ENCODE measurements at places on chromosomes 1 and 21.

DNA sequence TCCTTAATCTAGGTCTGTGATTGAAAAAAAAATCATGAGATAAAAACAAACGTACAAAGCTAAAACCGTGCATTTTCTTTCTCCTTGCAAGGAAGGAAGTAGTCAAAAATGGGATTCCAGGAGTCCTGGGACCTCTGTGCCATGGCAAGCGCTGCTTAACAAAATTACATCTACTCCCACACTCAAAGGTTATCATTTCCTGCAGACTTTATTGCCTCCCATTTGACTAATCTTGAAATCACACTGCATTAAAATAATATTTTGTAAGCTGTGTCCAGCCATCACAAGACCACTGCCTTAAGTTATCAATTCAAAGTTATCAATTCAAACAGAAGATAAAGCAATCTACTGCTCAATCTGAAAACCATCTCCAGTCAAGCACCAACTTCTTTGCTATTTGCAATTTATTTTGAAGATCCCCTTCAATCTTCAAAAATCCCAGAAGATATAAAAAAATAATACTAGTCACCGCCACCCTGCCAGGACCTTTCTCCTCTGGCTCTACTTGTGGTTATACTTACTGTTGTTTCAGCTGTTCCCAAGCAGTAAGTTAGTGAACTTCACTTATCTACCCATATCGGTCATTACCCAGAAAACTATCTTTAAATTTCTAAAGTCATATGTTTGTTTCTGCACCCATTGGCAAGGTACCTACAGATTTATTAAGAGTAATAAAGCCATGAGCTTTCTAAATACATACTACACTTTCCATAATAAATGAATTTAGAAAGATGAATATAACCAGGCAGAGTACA is 38.1 kb upstream of the RAP1GAP start:
- no peak for DNase-seq

GRCh38 chr1:32104127-32104526 is 3.7 kb upstream of the KPNA6 start:
- no peak for DNase-seq

DNA sequence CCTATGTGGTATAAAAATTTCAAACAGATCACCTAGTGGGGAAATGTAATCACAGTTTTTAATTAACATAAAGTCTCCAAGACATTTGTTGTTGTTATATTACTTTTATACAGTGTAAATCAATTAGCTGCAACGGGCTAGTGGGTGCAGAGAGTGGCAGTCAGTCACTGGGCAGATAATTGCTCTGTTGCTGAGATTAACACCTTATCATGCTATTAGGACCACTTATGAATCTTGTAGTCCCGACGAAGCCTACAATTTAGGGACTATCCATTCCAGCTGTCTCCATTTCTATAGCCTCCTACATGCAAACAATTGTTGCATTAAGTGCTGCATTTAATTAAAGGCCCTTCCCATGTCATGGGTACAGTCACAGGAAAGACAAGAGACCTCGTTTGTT is 158.9 kb upstream of the PROX1 start:
- no peak for DNase-seq

GRCh38 chr1:12436817-12437599 is 181.0 kb downstream of the DHRS3 start:
- no peak for DNase-seq

DNA sequence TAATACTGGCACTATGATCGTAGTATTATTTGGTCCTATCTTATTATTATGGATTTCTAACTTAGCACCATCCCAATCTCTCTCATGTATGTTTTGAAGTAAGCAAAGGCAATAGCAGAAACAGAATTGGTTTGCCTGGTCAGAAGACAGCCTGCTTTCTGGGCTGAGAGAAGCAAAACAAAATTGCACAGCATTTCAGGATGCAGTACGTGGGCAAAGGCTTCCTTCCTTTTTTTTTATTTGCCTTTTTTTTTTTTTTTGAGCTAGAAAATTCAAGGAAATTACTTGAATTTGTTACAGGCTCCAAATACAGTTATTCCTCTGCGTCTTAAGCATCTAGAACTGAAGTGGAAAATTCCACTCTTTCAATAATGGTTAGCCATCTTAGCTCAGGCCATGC is 8.8 kb downstream of the CDA start:
- DNase-seq = no peak

DNA sequence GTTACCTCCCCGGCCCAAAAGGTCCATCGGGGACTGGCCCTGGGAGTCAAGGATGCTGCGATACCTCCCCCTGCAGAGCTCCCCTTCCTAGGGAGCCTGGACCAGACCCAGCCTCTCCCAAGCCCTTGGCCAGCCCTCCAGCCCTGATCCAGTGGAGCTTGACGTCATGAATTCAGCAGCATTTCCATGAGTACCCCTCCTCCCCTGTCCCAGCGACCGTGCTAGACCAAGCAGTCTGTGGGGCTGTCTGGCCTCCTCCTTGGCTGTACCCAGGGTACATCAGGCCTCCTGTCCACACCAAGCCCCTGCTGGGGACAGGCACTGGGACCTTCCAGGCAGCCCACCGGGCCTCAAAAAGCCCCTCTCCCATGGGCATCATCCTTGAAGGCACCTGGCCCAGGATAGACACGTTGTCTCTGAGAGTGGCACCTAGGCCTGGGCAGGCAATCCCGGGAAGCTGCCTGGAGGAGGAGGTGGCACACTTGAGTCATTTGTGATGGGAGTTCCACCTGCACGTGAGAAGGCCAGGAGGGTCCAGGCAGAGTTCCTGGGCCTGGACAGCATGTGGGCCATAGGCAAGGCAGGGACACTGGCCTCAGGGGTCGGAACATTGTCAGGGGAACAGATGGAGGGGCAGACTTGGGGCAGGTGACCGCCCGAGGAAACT is 46.4 kb downstream of the WNT9A start:
- no peak for DNase-seq

DNA sequence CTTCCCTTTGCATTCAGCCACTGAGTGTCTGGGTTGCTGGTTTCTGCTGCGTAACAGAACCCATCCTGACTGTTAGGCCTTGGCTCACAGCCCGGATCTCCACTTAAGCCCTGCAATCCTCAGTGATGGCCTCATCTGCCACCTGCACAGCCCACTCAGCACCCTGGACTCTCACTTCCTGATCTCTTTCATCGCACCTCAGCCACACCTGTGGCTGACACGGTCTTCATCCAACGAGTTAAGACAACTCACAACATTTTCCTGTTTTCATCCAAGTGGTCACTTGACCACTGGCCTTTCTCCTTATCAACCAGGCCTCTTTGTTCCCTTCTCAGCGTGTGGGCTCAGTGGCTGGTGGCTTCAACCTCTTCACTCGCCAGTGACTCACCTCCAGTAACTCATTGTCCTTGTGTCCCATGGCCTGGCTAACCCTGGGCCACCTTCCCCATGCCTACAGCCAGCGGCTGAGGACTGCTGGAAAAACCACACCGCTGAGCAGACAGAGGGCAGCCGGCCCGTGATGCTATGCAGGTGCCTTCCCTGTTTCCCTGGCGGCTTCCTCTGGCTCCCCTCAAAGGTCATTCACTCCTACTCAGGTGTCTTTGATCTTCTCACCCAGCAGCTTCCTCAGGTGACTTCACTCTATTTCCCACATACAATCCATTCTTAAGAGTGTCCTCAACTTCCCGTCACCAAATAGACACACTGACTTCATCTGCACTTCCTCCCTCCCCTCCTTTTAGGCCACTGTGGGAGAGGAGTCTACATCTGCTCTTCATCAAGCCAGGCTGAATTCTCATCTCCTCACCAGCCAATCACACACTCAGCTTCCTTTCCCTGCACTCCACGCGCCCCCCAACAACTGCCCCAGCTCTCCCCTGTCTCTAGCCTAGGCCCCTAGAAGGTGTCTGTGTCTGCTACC is 19.9 kb upstream of the EDN2 start:
- DNase-seq = peak; percentile 45

- no peak for DNase-seq
Measured at GRCh38 chr1:66833112-66833511, 32.0 kb upstream of the INSL5 start.

GRCh38 chr1:187228790-187229189 is 400.0 kb downstream of the PLA2G4A start:
- DNase-seq = no peak

- DNase-seq = no peak
Measured at GRCh38 chr1:7485086-7485780, 285.9 kb upstream of the VAMP3 start.

GRCh38 chr1:233005156-233005555 is 54.7 kb downstream of the NTPCR start:
- DNase-seq = no peak

GRCh38 chr1:52628614-52629324 is 4.2 kb upstream of the SHISAL2A start:
- DNase-seq = no peak

- DNase-seq = no peak
Measured at GRCh38 chr21:31253684-31254083, 90.4 kb downstream of the TIAM1 start.

- no peak for DNase-seq
Measured at GRCh38 chr1:75172556-75172955, 38.4 kb downstream of the LHX8 start.

GRCh38 chr1:64623750-64624191 is 121.1 kb upstream of the RAVER2 start:
- DNase-seq = peak; percentile 55

GRCh38 chr1:41765152-41765551 is 153.6 kb downstream of the HIVEP3 start:
- no peak for DNase-seq

DNA sequence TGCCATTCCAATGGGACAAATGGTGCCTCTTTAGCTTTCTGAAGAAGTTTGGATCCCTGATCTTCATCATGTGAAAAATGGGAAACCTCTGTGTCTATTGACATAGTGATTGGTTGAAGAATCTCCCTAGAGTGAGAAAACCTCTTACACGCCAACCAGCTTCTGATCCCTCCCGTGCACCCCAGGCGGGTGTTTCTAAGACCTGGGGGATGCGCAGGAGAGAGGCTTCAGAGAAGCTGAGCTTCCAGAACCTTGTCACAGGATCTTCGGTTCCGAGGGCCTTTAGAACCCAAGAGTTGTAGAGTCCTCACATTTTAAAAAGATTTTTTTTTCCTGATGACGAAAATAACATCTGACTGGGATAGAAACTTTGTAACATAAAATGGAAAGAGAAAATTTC is 11.3 kb downstream of the PODN start:
- no peak for DNase-seq

DNA sequence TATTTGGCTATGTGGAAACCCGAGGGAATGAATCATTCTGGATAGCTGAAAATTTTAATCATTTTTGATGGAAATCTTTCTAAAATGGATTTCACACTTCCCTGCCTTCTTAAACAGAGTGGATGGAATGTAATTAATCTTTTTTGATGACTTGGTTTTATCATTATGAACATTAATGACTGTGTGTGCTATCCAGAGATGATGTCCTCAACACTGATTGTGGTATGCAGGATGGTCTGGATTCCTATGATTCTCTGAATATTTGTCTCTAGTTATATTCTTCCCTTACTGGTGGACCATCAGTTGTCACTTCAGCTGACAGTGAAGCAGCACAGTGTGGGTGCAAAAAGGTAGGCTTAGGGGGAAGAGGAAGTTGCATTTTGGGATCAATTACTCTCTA is 513.5 kb downstream of the LMO4 start:
- DNase-seq = no peak

- DNase-seq = peak; percentile 42
Measured at GRCh38 chr21:26769613-26770188, 75.5 kb downstream of the ADAMTS1 start.

GRCh38 chr1:159952932-159953331 is 1.1 kb downstream of the SLAMF9 start:
- no peak for DNase-seq

GRCh38 chr1:208131621-208132286 is 112.4 kb downstream of the PLXNA2 start:
- peak; percentile 41 for DNase-seq

DNA sequence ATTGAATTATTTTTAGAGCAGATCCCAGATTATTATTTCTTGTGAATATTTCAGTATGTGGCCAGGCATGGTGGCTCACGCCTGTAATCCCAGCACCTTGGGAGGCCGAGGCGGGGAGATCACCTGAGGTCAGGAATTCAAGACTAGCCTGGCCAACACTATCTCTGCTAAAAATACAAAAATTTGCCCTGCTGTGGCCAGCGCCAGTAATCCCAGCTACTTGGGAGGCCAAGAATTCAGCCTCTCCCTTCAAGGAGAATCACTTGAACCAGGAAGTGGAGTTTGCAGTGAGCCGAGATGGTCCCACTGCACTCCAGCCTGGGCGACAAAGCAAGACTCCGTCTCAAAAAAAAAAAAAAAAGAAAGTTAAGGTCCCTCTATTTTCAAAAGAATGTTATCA is 4.3 kb downstream of the OSBPL9 start:
- DNase-seq = no peak

DNA sequence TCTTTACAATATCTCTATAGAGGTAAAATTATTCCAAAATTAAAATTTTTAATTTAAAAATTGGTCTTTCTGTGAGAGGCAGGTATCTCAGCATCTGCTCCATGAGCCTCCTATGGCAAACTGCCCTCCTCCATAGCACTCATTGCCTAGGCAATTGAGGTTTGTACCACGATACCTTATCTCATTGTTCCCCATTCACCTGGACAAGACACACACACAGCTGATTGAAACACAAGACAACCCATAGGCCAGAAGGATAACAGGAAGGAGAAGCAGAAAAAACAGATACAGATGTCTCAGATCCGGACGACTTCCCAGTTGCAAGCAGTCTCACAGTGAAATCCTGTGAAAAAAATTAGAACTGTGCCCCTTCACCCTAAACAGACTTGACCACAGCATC is 24.3 kb downstream of the RHBDL2 start:
- no peak for DNase-seq

- no peak for DNase-seq
Measured at GRCh38 chr1:33713058-33713877, 150.6 kb upstream of the HMGB4 start.
